ENCODE measurements at places on chromosomes 12 and 14.
A peak's percentile ranks its signal among the peaks of the same experiment; 100 is the strongest.

DNA sequence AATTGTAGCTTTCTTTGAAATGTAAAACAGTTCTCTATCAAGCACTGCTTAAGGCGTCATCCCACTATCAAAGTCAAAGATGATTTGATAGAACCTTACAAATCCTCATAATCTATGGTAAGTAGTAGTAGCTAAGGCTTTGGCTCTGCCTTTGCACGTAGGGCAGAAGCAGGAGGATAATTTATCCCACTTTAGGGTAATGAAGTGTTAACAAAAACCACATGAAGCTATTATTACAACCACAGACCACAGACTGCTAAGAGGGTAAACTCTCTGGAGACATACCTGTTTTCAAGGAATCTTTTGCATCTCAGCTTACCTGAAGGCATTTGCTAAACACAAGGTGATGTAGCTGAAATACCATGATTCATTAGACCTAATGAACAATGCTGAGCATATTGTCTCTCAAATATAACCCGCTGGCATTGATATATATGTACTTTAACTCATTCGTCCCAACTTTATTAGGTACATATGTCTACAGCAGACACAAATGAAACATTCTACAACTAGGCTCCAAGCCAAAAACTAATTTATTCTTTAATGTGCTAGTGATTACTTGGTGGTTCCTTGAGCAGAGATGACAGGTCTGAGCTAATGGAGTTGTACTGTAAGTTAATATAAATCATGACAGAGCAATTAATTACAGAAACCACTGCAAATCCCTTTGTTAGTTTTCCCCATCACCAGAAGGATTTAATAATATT, 368.8 kb downstream of the ETNK1 start:
- DNase-seq: no peak

DNA sequence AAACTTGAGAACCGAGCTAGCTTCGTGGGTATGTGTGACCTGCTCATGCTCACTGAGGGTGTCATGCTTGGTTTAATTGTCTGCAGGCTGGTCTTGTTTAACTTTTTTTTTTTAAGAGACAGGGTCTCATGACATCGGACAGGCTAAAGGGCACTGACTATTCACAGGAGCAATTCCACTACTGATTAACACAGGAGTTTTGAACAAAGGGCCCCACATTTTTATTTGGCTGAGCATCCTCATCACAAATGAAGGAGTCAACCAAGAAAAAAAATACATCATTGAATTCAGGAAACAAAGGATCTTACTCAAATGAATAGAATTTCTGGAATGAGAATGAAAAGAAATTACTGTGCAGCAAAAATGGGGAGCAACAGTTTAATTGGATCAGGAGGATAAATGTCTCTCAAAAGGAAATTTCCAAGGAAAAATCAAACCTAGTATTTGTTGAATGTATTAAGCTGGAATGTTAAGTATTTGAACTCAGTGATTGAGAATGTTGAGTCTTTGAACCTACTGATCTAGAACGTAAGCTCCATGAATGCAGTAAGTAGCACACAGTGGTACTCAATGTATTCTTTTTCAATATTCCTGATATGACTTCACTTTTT, 20.8 kb upstream of the PYROXD1 start:
- DNase-seq: no peak

- no peak for DNase-seq
These were observed 10.5 kb upstream of the SMCO2 start for GRCh38 chr12:27436029-27436428.

DNA sequence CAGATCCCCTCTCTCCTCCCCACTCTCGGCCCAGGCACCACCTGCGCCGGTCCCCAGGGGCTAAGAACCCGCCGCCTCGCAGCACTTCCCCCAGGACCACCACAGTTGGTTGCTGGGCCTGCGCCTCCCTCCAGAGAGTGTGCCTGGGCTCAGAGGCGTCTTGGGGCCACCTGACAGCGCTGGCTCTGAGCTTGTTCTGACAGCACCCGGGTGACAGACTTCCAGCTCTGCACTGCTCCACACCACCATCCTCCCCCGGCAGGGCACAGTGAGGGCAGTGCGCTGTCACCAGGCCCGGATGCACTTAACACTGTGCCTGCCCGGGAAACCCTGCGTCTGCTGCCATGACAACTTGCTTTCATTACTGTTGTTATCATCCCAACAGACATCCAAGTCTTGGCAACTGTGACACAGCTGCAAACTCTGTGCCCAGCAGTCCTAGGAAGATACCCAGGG, 6.6 kb downstream of the BRF1 start:
- no peak for DNase-seq

GRCh38 chr14:97180304-97181200, 383.4 kb downstream of the VRK1 start:
- DNase-seq: peak; percentile 93

DNA sequence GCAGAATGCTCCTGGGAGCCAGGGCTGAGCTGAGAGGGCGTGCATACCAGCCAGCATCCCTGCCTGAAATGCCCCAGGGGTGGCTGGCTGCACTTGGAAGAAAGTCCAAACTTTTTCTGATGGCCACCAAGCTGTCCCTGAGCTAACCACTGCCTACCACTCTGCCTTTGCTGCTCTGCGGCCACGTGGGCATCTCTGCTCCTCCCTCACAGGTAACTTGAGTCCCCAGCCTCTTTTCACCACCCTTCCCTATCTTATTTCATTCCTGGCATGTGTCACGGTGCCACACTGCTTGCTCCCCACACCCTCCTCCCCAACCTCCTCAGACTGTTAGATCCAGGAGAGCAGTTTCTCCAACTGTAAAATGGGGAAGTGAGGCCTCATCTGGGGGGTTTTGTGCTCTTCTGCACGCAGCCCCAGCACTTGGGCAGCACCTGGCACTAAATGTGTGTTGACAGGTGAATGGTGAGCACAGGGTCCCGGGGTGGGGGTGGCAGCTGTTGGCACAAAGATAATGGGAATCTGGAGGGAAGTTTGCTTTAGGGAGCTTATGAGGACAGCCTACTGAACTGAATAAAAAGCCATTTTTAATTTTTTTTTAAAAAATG, 113.0 kb downstream of the GLT1D1 start:
- no peak for DNase-seq

- no peak for DNase-seq
These were observed 85.1 kb upstream of the CCDC198 start for GRCh38 chr14:57578801-57579200.

DNA sequence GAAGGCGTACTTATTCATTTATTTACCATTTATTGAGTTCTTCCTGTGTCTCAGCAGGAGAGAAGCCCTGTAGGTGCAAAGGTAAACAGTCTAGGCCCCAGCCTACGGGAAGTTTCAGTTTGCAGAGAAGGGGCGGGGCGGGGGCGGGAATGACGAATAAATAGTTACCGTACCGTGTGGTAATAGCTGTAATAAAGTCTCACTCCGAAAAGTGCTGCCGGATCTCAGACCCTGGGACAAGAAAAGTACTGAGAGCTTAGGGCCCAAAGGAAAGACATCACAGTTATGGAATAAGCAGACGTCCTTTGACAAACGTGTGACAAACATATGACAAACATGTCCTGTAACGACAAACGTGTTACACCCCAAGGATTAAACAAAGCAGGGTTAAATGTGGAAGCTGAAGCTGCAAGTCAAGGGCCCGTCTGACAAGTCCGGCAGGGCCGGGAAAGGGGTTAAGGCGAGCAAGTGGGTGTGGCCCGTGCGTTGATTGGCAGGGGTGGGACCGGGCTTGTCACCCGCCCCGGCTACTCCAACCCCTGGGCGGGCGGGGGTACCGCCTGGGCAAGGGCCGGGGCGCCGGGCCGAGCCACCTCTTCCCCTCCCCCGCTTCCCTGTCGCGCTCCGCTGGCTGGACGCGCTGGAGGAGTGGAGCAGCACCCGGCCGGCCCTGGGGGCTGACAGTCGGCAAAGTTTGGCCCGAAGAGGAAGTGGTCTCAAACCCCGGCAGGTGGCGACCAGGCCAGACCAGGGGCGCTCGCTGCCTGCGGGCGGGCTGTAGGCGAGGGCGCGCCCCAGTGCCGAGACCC, at the start of gene LRP10:
Gene LRP10, plus strand, starts transcription at position 517 of the 809 bp plus-strand sequence. CDS start 564 bp downstream, outside the sequence.
- DNase-seq: peak; percentile 91

DNA sequence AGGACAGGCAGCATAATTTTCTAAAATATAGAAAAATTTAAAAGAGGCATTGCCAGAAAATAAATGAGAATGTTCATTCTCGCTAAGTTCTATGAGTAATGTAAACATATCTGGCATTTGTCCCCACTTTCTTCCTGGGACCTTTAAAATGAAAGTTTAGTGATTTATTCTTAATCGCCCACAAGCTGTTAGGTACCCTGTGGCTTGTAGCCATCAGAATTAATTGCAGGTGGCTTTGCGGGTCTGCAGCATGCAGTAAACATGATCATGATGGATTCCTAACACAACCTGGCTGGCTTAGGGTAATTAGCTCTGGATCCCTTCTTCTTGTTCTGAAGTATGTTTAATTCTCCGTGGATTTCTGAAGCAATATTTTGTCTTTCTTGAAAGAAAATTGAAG, 103.5 kb upstream of the FRMD6 start:
- no peak for DNase-seq

DNA sequence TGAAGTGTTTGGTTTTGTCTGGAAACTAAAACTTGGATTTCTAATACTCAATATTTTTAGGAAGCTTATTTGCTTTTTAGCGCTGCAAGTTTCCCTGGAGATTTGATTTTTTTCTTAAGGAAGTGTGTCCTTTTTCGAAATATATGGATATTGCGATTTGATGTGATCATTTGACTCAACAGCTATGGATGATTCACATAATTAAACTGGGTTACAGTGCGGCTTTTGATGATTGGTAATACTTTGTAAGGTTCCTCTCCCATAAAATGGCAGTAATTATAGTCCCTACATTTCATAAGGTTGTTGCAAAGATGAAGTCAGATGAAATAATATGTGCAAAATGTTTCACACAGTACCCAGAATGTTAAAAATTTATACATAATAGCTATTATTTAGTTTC, 13.1 kb downstream of the LDHB start:
- no peak for DNase-seq

- DNase-seq: no peak
These were observed 257.9 kb downstream of the ADAMTS20 start for GRCh38 chr12:43294147-43294546.

DNA sequence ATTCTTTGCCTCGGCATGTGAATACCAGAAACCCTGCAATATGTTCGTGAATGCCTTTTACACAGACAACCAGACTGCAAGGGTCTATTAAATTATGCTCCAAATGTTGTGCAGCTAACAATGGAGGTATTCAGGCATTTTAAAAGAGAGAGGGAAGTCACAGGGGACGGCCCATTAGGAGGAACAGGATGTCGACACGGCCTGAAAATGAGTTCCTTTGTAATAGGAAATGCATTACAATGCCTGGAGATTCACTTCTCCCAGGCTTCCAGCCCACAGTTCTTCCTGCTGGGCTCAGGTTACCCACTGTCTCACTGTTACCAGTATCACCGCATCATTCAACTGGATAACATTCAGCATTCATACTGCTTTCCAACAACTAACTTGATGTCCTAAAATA, 2.5 kb downstream of the DUSP6 start:
- DNase-seq: peak; percentile 70

DNA sequence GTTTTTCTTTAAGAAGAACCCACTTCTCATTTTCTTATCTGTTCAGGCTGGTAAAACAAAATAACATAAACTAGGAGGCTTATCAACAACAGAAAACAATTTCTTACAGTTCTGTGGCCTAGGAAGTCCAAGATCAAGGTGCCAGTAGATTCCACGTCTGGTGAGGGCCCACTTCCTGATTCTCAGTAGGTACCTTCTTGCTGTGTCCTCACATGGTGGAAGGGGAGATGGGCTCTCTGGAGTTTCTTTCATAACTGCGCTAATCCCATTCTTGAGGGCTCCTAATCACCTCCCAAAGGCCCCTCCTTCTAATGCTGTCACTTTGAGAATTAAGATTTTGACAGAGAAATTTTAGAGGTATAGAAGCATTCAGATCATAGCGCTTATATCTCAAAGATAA, 33.4 kb downstream of the TXNRD1 start:
- DNase-seq: no peak

DNA sequence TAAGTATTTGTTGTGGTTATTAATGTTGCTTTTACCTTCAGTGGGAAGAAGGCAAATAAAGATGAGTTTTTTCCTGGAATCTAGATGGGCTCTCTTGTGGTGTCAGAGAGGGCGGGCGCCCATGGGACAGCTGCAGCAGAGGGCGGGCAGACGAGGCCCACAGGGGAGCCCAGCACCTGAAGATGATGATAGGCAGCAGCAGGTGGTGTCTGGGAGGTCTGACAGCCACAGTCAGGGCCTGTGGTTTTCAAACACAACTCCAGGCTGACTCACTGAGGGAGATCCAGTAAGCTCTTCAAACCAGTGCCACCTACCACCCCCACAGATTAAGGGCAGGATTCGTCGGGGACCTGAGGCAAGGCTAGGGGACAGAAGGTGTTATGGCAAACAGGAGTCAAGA, 42.8 kb downstream of the NKX2-1 start:
- DNase-seq: no peak

DNA sequence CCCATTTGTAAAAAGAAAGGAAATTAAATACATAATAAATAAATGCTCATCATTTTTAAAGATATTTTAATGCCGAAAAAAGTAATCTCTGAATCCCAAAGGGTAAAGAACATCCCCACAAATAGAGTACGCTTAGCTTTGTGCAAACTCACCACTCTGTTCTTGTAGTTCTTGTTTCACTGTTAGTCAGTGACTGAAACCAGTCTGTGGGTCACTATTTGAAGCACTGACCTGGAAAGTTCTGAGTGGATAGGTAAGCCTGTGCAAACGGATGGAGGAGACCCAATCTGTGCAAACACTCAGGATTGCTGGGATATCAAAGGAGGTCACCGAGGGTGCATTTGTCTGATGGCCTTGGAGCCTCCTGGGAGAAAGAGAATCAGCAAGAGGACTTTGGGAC, 68.1 kb upstream of the TSPAN11 start:
- no peak for DNase-seq

- no peak for DNase-seq
These were observed 77.3 kb upstream of the LTA4H start for GRCh38 chr12:96112733-96113132.

- no peak for DNase-seq
These were observed 28.6 kb upstream of the BLTP3B start for GRCh38 chr12:100171248-100171647.

- DNase-seq: no peak
These were observed 1.0 kb downstream of the KCNA1 start for GRCh38 chr12:4910502-4911315.

DNA sequence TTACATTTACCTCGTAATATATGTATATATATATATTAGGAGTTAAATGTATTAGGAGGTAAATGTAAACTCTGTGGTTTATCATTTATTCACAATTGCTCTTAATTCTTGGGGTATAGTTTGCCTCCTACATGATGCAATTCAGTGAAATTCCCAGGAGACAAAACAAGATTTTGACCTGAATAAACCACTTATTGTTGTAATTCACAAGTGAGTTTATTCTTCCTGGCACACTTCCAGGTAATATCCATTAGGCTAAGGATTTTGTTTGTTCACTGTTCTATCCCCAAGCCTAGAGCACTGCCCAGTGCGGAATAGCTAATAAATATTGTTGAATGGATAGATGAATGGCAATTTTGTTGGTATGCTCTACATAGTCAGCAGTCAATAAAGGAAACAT, 3.0 kb downstream of the SMIM10L1 start:
- no peak for DNase-seq

- DNase-seq: no peak
These were observed 349.8 kb downstream of the ZFP36L1 start for GRCh38 chr14:68442828-68443629.

- DNase-seq: no peak
These were observed 139.2 kb downstream of the KIF26A start for GRCh38 chr14:104277416-104278213.
